ENCODE measurements at places on chromosomes 2 and 18.

DNA sequence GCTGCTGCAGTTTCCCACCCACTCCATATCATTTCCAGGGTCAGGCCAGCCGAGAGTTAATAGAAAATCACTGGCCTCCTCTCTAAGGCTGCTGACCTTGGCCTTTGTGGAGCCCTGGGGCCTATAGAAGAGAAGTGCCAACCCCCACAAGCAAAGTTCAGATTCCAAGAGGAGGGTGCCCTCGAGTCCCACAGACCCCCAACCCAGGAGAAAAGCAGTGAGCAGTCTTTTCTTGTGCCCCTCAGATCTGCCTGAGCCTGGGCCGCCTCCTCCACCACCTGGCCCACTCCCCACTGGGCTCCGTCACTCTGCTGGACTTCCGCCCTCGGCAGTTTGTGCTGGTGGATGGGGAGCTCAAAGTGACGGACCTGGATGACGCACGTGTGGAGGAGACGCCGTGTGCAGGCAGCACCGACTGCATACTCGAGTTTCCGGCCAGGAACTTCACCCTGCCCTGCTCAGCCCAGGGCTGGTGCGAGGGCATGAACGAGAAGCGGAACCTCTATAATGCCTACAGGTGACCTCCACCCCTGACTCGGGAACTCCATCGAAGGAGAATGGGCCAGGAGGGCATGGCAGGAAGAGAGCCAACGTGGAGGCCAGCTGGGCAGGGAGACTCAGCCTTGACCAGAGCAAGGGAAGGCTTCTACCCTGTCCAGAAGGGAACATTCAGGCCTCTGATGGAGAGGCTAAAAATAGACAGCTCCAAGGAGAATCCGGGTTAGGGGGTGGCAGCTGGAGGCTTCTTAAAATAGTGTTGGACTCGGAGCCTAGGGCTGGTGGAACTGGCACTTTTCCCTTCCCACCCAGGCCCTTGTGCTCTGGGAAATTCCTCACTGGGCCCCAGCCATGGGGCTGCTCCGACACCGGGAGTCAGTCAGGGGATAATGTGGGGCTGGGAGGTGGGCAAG is 6.2 kb downstream of the PKDCC start:
- no peak for DNase-seq

DNA sequence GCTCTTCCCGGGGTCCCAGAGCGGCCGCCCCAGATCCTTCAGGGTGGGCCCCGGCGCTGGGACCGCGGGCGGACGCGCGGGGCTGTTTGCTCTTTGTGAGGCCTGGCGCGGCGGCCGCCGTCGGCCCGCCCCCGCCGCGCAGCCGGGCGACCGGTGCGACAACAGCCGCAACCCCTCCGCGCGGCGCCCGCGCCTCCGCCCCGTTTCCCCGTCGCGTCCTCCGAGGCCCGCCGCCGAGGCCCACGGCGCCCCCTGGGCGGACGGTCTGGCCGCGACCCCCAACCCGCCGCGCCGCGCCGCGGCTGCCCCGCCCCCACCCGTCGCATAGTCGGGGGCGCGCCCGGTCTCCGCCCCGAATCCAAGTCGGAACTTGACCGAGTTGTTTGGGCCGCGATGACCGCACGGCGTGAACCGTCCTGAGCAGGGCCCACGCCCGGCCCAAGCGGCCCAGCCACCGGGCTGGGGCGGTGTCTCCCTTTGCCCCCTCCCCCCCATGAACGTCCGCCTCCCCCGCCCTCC is 448 bp downstream of the YPEL5 start:
- peak; percentile 4 for DNase-seq

- DNase-seq: no peak
These were observed 19.3 kb upstream of the COPS8 start for GRCh38 chr2:237066396-237066795.

DNA sequence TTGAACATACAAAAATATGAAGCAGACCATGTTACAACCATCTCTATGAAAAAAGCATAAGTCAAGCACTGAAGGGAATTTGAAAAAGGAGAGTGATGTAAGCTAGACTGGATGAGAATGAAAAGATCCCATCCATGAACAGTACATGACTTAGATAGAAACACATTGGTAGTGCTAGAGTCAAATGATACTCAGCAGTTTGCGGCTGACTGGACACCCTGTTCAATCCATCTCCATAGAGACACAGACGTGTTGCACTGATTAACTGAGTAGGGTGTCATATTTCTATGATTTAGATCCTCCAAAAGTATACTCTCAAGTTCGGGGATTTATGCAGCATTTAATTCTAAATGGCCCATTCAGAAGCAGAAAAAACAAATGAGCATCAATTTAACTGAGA is 674.3 kb upstream of the NRXN1 start:
- no peak for DNase-seq

GRCh38 chr2:54599326-54599710 is 124.1 kb upstream of the EML6 start:
- no peak for DNase-seq

- no peak for DNase-seq
These were observed 355.7 kb upstream of the RAB6C start for GRCh38 chr2:129623783-129624182.

GRCh38 chr2:45950606-45951005 is 299.1 kb downstream of the PRKCE start:
- no peak for DNase-seq

DNA sequence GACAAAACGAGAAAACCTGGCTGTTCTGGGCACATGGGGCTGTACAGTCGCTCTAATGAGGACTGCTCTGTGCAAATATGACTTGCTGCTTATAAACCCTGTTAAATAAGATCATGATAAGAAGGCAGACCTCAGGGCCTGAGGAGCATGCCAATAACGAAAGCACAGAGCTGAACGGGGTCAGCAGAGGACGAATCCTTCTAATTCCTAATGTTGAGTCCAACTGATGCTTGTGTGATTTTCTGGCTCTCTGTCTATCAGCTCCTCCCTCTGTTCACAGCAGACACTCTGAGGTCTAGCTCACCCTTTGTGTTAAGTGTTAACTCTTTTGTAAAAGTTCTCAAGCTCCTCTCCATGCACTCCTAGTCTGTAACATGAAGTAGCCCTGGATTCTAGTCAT is 167.2 kb upstream of the REV1 start:
- DNase-seq: no peak

DNA sequence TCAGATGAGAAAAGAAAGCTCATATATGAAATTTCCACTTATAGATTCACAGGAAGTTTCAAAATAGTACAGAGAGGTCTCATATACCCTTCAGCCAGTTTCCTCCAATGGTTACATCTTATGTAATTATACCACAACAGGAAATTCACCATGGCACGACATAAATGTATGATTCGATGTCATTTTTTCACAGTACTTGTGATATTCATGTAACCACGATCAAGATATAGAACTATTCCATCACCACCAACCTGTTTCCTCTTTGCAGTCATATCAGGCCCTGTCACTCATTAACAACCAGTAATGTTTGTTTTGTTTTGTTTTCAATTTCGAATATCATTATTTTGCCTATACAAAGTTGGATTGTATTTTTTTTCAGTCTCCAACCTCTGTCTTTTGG is 314.3 kb upstream of the POU3F3 start:
- no peak for DNase-seq

DNA sequence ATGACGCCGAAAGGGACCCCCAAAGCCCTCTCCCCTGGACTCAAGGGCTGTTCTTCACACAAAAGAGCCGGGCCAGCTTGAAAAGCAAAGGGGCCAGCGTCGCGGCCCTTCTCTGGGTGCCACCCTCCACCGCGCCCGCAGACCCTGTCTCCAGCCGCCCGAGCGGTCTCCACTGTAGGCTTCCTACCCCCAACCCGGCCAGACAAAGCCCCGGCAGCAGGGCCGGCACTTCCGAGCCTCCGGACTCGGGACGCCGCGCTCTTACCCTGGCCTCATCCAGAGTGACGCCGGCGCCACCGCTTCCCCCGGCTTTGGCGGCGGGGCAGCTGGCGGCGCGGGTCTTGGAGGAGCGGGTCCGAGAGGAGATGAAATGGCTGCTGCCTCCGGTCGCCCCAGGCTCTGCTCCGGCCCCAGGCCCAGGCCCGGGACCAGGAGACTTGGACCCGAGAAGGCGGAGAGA is 603 bp downstream of the ATAD2B start:
- DNase-seq: peak; percentile 6

- no peak for DNase-seq
These were observed 415.9 kb downstream of the EPHA4 start for GRCh38 chr2:221156062-221156734.

DNA sequence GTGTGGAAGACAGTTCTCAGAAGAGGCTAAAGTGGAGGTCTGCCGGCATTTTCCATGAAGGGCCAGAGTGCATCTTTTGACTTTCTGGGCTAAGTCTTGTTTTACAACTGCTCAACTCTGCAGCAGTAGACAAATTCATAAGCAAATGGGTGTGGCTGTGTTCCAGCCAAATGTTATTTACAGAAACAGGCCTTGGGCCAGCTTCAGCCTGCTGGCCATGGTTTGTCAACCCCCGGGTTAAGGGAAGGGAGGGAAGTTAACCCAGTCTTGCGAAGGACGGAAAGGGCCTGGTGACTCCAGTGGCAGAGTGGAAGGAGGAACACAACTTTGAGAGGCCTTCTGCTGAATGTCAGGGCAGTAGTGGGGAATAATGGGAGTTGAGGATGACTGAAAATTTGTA is 34.3 kb upstream of the NCKAP5 start:
- no peak for DNase-seq

DNA sequence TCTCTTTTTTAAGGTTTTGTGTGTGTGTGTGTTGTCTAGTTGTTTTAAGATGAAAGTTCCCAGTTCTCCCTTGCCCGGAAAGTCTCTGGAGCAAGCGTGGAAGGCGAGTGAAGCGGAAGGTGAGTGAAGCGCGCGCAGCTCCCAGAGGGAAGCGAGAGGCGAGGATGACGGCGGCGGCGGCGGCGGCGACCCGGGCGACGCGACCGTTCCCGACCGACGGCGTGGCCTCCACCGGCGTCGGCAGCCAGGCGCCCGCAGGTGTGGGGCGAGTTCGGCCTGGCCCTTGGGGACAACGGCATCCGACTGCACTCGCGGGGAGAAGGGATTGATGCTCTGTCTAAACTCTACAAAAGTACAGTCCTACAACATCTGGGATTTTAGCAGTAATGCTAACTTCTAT is 321.9 kb downstream of the CELF4 start:
- no peak for DNase-seq

DNA sequence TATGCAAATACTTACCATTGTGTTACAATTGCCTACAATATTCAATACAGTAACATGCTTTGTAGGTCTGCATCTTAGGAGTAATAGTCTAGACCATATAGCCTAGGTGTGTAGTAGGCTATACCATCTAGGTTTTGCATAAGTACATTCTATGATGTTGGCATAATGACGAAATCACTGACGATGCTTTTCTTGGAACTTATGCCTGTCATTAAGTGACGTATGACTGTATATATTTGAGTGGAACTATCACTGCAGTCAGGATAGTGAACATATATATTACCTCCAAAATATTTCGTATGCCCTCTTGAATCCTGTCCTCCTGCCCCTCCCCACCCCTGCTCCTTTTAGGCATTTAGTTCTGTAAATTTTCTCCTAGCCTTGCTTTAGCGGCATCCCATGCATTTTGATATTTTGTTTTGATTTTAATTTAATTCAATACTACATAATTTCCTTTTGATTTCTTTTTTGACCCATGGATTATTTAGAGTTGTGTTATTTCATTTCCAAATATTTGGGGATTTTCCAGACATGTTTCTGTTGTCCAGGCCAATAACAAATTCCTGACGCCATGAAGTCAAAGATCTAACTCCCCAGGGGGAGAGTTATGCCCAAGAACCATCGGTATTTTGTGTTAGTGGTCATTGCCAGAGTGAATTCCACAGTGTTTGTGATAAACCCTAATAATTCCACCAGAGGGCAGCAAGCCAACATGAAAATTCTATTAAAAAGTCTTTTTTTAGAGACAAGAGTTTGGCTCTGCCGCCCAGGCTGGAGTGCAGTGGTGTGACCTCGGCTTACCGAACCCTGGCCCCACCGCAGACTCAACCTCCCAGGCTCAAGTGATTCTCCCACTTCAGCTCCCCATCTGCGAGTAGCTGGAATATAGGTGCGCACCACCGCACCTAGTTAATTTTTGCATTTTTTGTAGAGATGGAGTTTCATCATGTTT is 24.2 kb upstream of the CASP8 start:
- DNase-seq: no peak

- no peak for DNase-seq
These were observed 10.7 kb upstream of the CD226 start for GRCh38 chr18:69958422-69958821.

- DNase-seq: no peak
These were observed 5.8 kb upstream of the SFTPB start for GRCh38 chr2:85673716-85674375.

DNA sequence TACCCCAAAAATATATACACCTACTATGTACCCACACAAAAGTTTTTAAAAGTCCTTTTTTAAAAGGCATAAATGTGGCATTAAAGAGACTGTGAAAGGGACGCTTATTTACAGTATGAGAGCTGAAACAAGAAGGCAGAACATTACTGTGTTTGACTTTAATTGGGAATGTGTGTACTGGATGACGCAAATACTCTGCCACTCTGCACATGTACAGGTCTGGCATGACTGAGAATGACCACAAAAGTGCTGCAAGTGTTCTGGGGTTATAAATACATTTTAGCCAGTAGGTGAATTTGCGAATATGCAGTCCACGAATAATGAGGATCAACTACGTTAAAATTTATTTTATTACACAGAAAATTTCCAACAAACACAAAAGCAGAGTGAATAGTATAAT is 11.4 kb downstream of the DARS1 start:
- no peak for DNase-seq

- no peak for DNase-seq
These were observed 85.0 kb downstream of the VSNL1 start for GRCh38 chr2:17625446-17625845.

DNA sequence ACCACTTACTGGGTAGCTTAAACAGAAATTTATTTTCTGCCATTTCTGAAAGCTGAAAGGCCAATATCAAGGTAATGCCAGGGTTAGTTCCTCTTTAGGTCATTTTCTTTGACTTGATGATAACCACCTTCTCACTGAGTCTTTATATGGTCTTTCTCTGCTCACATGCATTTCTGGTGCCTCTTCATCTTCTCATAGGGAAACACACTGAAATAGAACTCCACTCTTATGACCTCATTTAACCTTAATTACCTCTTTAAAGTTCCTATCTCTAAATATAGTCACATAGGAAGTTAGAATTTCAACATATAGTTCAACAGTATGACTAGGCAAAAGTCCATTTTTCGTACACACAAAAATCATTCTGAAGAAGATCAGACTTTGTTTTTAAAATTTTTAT is 616.8 kb upstream of the VRK2 start:
- no peak for DNase-seq

DNA sequence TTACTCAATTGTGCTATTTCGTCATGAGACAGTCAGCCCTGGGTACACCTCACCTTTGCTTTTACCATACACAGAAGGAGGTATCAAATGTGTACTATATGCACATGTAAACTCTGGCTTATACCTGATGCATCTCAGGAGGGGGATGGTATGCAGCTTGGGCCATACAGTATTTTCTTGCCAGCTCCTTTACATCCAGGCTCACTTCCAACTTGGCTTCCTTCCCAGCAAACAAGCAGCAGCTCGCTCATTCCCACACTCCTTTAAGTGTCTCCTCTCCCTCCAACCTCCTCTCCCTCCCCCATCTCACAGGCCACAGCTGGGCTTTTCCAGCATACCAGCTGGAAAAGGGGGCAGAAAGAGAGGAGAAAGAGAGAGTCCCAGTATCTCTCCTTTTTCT is 9.6 kb downstream of the MARCHF4 start:
- no peak for DNase-seq

- DNase-seq: no peak
These were observed 50.2 kb upstream of the CHST9 start for GRCh38 chr18:27235218-27235870.
